ENCODE measurements at places on chromosomes 1 and 21. TPM values are rescaled to one million over a fixed set of nuclear protein-coding genes. Genes with fewer than 3 reads are reported as not detected.

DNA sequence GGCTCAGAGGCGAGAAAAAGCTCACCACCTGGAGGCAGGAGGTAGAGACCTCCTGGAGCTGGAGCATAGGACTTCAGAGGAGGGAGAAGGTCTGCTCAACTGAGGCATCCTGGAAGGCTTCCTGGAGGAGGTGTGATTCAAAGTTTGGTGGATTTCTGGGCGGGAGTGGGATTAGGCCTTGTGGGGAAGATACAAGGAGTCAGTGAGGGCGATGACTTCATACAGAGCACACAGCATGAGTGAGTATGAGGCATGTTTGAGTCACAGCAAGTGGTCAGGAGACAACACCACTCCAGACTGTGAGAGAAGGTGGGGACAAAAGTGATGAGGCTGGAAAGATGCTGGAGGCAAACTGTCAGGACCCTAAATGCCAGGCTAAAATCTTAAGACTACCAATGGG, 77.6 kb downstream of the MATN1 start:
- DNase-seq, result no peak

GRCh38 chr1:115469703-115470476, 131.8 kb upstream of the NGF start:
- peak; percentile 64 for DNase-seq

DNA sequence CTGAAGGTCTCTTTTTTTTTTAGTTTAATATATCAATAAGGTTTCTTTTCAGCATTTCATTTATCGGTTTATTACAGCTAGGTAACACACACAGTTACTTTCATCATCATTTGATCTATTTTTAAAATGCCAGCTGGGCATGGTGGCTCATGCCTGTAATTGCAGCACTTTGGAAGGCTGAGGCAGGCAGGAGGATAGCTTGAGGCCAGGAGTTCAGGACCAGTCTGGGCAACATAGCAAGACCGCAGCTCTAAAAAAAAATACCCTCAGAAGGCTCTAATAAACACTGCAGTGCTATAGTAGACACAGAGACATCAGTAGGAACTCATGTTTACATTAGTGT, 48.5 kb upstream of the VAMP3 start:
- DNase-seq, result no peak

FAM3B gene
- total RNA-seq, result 0.91 TPM

ARID4B gene
- total RNA-seq, result 10.9 TPM

DNA sequence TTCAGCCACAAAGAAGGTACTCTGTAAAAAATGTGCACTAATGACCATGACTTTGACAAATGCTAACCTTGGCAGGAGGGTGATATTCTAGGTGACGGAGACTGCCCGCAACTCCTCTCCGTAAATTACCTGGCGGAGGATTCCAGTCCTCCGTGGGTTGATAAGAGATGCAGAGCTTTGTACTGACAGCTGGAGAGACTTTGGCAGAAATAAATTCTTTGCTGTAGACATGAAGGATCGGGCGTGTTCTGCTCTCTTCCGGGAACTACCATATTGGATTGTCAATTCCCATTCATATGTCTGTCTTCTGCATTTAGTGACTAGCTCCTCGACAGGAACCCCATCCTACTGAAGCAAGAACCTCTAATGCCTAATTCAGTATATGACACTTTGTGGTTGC, 158.3 kb upstream of the KAZN start:
- DNase-seq, result no peak

CYP4A22 gene
- 69.9 TPM for total RNA-seq

DNA sequence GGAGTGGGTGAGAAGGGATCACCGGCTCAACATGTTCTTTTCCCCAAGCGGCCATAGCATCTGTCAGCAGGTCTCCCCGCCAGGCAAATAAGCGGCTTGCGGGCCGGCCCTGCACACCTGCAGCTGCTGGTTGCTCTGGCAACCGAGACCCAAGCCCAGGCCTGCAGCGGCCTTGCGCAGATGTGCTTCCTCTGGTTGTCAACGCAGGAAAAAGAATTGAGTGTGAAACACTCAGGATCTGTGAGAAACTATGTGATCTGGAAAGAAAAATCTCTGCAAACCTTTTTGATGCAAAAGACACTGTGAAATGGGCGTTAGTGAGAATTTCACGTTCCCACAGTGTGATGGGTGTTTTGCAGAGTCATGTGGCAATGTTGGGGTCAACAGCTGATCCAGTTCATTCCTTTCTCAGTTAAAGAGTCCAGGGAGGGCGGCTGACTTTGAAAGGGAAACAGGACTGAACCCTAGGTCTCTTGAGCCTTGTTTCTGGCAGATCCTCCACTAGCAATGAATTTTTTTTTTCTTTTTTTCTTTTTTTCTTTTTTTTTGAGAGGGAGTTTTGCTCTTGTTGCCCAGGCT, 28.4 kb downstream of the TOMM20 start:
- peak; percentile 35 for DNase-seq

DNA sequence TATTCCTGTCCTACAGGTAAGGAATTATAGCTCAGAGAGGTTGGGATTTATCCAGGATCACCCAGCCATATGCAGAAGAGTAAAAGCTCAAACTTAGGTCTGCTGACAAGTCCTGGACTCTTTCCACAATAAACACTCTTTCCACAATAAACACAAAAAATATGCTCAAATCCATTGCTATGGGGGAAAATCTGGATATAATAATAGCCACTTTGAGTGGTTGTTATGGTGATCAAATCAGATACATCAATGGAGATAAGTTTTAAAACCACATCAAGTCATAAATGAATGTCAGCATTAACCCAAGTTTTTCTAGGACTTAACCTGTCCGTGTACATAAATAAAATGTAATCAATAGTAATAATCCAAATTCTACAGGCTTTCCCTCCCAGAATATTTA, 22.3 kb upstream of the TTF2 start:
- DNase-seq, result no peak

- DNase-seq, result peak; percentile 37
Observed at GRCh38 chr1:25238046-25238445, 5.7 kb upstream of the SYF2 start.

All from left lobe of liver (tissue), 2 donors.